ENCODE measurements at places on chromosomes 6 and 20.

DNA sequence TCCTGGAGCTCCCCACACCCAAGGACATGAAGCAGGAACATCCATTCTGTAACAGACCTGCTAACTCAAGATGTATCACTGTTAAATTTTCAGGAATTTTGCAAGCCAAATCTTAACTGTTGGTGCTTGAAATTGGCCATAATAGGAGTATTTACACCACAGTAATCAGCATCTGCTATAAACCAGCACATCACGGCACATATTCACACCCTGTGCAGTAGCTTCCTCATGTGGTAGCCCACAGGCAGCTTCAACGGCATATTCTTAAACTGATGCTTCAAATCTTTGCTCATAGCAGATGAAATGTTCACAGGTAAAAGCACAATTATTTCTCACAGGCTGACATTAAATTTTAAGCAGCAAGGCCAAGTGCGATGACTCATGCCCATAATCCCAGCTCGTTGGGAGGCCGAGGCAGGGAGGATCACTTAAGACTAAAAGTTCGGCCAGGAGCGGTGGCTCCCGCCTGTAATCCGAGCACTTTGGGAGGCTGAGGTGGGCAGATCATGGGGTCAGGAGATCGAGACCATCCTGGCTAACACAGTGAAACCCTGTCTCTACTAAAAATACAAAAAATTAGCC, 43.5 kb upstream of the LYRM2 start:
- no peak for DNase-seq

DNA sequence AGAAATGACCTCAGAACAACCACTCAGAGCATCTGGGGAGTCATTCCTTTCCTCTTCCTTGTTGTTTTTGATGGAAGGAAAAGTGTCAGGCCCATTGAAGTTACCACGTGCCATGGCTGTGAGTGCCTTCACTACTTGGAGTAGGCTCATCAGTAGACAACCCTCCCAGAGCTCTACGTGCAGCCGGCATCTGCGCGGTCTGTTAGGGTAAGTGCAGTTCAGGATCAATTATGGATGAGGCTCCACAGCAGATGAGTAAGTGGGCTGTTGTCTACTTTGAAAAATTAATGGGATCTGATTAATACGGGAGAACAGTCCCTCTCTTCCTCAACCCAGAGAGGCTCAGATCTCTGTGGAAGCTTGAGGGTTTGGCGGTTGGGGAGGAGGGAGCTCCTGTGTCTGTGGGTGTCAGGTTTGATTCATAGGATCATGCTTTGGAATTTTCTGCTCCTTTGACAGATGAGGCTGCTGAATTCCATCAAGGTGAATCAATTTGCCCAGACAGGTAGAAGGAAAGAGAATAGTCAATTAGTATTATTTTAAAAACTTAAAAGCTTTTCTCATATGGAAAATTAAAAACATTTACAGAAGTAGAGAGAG, 93.8 kb upstream of the TOX2 start:
- DNase-seq: no peak

DNA sequence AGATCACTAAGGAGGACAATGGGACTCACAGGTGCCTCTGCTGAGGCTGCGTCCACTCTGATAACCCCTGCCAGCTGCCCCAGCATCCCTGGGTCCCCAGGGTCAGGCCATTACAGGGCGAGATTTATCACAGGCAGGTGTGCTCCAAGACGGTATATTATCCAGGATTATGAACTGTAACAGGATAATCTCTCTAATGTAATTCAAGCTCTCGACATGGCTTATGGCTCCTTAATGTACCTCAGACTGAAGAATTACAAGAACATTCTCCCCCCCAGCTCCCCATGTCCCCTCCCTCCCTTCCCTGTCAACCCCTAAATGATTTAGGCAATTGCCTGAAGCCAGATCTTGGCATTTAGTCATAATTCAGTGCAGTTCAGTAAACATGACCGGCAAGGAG, 86.8 kb downstream of the NCR2 start:
- no peak for DNase-seq

- DNase-seq: no peak
These were observed 17.1 kb upstream of the ARMC2 start for GRCh38 chr6:108831104-108831503.

DNA sequence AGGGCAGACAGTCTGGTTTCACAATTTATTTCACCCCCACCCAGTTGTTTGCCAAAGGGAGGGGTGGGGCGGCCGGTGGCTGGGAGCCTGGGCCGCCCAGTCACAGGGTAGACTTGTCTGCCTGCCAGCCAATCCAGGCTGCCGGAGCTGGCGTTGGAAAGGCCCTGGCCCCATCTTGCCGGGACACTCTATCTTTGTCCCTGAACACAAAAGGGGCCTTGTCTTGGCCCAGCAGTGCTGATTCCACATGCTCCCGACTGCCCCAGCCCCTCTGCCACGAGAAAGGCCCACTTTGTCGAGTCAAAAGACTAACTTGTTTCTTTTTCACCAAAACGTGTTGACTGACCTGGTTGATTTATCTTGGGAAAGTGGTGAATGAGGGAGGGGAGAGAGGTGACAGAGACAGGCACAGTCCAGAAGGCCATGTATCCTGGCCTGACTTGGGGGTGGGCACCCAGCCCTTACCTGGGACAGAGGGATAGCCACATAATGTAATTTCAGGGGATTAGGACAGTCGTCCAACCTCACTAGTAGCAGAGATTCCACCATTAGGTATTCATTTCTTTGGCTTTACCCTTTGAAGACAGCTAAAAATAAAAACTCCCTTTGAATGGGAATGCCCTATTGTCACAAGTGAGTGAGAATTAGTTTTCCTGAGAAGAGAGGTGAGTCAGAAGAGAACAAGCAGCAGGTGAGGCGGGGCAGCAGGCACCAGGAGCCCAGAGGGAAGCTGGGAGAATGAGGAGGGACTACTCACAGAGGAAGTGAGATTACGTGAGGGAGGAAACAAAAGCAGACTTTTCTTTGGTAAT, 67.0 kb upstream of the SIRPA start:
- DNase-seq: no peak

- no peak for DNase-seq
These were observed 20.1 kb downstream of the COL21A1 start for GRCh38 chr6:56227071-56227879.

DNA sequence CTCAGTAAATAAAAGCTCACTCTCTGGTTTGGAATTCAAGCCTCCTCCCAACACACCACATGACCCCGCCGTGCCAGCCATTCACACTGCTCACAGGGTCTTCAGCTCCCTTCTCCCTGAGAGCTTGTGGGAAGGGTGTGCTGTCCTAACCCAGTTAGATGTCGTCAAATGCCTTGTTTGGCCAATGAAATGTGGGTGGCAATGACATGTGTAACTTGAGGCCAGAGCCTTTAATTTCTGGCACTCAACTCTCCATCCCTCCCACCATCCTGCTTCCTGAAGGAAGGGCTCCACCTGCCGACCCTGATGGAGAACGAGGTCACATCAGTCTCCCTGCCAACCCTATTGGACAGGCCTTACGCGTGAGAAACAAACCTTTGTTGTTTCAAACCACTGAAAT, 224.5 kb upstream of the AGPAT4 start:
- DNase-seq: no peak

DNA sequence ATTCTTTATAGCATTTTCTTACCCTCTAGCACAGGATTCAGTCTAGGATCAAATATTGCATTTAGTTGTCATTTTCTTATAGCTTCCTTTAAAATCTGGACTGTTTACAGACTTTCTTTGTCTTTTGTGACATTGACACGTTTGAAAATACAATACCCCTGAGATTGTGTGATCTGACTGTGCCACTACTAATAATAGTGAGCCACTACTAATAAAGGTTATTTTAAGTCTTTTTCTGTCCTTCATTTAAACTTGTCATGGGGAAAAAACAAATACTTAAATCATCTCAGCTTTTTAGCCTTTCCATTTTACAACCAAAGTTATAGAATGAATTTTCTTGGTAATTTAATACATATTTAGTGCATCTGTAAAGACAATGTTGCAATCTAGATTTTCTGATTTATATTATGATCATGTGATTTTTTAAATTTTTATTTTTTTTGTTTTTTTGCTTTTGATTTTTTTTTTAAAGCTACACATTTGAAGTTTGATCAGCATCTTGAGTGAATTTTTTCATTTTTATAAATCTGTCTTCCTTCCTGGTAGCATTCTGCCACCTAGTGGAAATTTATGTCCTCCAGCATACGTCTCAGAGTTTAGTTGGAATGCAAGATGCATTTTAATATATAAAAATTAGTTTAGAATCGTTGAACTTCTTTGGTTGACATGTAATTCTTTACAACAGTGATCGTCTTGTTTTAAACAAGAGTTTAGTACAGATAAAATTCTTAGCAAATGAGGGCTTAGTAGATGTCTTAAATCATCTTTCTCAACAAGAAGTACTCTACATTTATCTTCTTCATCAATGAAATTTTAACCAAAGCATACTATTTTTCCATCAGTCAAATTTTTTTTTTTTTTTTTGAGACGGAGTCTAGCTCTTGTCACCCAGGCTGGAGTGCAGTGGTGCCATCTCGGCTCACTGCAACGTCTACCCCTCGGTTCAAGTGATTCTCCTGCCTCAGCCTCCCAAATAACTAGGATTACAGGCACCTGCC, 119.4 kb downstream of the NCOA3 start:
- peak; percentile 25 for DNase-seq

DNA sequence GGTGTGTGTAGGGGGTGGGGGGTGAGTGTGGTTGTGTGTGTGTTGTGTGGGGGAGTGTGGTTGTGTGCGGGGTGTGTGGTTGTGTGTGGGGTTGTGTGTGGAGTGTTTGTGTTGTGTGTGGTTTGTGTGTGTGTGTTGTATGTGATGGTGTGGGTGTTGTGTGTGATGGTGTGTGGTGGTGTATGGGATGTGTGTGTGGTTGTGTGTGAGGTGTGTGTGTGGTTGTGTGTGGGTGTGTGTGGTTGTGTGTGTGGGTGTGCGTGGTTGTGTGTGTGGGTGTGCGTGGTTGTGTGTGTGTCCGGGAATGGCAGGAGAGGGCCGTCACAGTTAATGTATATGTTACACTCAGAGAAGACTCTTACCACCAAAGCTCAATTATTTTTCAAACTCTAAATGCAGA, 79.8 kb downstream of the TBXT start:
- no peak for DNase-seq

- DNase-seq: no peak
These were observed 277.2 kb upstream of the NT5E start for GRCh38 chr6:85172705-85173104.

DNA sequence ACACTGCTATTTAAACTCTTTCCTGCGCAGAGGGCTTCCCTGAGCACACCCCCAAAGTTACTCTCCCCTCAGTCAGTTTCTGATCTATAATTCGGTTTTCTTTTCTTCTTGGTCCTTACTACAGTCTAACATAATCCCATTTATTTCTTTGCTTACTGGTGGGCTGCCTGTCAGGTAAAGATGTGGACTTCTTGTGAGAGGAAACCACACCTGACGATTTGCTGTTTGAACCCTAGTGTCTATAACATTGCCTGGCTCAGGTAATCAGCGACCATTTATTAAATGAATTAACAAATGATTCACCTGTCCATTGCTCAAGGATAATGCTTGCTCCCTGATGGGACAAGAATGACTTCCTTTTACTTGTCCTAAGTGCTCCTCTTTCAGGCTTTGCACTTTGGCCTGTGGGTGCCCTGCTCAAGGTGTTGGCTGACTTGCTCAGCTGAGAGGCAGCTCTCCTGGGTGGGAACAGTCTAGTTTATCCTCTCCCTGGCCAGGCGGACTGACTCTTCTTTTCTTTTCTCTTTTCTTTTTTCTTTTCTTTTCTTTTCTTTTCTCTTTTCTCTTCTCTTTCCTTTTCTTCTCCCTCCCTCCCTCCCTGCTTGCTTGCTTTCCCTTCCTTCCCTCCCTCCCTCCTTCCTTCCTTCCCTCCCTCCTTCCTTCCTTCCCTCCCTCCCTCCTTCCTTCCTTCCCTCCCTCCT, 233.1 kb downstream of the BCAS1 start:
- DNase-seq: no peak

DNA sequence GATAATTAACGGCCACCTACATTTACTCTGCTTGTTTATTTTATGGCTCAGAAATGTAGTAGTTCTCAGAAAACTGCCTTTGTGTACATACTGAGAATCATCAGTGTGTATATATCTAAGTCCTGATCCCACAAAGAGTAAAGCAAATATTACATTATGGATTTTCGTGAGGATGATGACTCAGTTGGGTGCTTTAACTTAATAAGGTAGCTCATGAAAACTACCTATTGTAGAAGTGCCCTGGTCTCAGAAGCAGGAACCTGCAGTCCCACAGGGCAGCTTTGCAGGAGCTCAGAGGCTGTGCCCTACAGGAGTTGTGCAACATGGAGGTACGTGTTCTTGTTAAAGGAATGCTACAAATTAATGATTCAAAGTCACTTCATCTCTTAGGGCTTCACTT, 108.2 kb downstream of the PLG start:
- no peak for DNase-seq

GRCh38 chr20:62236766-62237513, 1.4 kb upstream of the OSBPL2 start:
- DNase-seq: no peak

DNA sequence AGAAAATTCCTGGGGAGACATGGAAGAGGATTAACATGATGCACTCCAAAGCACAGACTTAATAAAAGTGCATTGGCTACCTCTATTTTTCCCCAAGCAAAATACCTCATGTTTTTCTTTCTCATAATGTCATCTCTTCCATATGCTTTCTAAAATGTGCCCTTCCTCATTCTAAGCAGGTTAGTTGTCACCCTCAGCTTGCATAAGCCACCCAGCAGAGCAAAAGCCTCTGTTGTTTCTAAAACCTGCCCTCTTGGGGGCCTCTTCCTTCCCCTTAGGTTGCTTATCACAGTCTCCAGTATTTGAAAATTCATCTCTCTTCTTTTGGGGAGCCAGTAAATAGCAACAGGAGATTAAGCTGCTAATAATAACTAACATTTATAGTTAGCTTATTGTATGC, 183.6 kb upstream of the FLRT3 start:
- DNase-seq: no peak

- DNase-seq: no peak
These were observed 13.1 kb downstream of the TLDC2 start for GRCh38 chr20:36888880-36889516.

GRCh38 chr6:28280595-28281287, 631 bp upstream of the PGBD1 start:
- no peak for DNase-seq

DNA sequence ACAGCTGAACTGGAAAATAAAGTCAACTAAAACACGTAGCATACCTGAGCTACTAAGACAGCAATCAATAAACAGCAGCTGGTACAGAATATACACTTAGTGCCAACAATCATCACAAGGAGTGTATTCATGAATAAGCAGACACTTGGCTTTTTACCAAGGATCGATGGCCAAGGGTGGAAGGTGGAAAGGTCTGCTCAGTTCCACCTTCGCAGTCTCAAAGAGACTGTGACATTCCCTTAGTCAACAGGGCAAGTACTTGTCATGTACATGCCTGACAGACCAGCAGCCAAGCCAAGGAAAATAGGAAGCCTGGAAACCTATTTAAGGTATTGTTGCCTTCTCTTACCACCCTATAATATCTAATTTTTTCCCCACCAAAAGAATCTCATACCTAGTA, 21.4 kb downstream of the HBS1L start:
- DNase-seq: no peak

All from NCI-H2081 (cell line).